Jurkat, Clone E6-1 (cell line): ENCODE measurements at places on chromosomes 2 and 18.

- no peak for DNase-seq
Measured at GRCh38 chr2:100110614-100111000, 31.8 kb downstream of the AFF3 start.

DNA sequence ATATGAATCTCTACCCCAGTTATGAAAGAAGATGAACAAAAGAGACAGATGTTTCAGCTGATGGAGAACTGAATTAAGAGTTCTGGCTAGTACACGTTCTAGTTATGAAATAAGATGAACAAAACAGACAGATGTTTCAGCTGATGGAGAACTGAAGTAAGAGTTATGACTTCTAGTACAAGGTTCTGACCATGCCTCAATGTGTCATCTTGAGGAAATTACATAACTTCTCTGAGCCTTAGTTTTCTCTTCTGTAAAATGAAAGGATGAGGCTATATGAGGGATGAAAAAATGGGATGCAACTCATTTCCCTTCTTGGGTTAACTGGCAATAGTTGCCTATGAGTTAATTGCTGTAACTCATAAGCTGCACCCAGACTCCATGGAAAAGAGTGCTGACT lies 92.9 kb upstream of the WDR75 start:
- no peak for DNase-seq

- no peak for DNase-seq
Measured at GRCh38 chr2:173151671-173152401, 76.2 kb downstream of the MAP3K20 start.

DNA sequence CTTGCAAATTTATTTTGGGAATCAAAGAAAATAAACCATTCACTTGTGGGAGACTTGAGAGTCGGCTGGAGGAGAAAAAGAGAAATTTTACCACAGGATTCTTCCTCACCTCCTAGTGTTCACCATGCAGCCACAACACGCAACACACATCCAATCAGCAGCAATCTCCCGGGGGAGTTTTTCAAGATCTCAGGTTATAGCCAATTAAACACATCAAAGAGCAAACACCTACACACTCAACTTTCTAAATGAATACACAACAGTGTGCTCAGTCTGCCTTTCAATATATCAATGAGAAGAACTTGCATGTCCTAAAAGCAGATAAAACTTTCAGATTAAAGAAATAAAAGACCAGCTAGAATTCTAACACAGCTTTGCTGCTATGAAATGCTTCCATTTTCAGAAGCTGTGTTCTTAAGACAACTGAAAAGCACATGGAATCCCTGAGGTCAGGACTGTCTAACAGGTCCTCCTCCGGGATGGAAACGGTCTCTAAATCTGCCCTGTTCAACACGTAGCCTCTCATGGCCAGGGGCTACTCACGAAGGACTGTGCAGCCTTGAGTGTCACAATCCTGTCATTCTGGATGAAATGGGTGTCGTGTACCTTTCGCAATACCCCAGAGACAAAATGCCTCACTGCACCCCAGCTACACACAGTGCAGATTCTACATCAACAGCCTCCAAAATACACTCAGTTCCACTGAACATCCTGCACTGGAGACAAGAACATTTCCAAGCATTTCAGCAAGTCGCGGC lies 84.2 kb downstream of the ZNF516 start:
- no peak for DNase-seq

DNA sequence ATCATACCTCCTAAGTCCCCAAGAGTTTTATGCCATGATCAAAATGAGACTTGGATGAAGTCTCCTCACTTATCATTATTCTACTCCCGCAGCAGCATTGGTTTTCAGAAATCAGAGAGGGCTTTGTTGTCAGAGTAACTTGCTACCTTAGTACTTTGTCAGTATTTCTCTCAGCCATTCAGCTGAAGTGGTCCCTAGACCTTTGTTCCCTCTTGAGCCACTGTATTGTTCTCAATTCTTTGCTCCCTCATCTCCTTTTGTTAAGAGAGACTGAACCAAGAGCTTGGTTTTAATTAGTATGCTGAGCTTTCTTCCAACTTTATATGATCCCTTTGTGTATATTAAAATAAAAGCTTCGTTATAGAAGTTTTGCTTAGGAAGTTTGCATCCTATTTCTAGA lies 133.4 kb downstream of the DOCK10 start:
- no peak for DNase-seq

DNA sequence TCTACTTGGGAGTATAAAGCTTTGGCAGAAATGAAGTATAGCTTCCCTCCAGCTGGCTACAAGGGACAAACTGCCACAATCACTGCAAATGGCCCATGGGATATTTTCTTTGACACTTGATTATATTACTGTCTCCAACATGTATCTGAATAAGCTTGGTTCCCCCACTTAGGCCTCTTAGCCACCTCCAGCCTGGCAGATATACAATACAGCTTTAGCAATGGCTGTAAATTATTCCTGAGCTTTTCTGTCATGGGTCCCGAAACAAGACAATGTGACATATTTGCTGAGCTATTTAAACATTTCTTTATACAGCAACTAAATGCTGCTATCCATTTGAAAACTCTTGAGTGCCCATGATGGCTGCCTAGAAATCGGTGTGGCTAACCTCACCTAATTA lies 406.2 kb downstream of the SUCLG1 start:
- no peak for DNase-seq

- DNase-seq: no peak
Measured at GRCh38 chr2:55017880-55018279, 32.4 kb downstream of the RTN4 start.

- no peak for DNase-seq
Measured at GRCh38 chr2:229640636-229641035, 73.7 kb downstream of the DNER start.

GRCh38 chr2:128370468-128371247 lies 52.0 kb upstream of the HS6ST1 start:
- DNase-seq: no peak

DNA sequence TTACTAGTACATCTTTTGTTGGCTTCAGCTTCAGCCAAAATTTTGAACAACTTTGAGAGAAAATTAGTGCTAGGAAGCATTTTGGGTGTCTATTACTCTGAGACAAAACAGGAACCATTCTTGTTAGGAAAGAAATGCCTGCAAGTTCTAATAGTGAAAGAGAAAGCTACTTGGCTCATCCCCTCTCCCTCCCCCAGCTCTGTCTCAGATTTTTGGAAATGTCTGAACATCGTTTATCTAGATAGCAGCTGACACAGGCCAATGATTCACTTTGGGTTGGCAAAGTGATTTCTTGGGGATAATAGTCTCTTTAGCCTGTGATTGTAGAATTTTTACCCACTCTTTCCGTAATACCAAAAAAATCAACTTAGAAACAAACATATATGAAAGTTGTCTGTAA lies 42.3 kb upstream of the PTPRM start:
- no peak for DNase-seq

GRCh38 chr2:203734276-203734983 lies 28.0 kb downstream of the CD28 start:
- no peak for DNase-seq

GRCh38 chr2:196989496-196989895 lies 63.0 kb upstream of the PGAP1 start:
- no peak for DNase-seq

- DNase-seq: no peak
Measured at GRCh38 chr18:70028734-70029133, 81.1 kb upstream of the CD226 start.

- DNase-seq: no peak
Measured at GRCh38 chr2:240410808-240411207, 24.7 kb upstream of the GPC1 start.

DNA sequence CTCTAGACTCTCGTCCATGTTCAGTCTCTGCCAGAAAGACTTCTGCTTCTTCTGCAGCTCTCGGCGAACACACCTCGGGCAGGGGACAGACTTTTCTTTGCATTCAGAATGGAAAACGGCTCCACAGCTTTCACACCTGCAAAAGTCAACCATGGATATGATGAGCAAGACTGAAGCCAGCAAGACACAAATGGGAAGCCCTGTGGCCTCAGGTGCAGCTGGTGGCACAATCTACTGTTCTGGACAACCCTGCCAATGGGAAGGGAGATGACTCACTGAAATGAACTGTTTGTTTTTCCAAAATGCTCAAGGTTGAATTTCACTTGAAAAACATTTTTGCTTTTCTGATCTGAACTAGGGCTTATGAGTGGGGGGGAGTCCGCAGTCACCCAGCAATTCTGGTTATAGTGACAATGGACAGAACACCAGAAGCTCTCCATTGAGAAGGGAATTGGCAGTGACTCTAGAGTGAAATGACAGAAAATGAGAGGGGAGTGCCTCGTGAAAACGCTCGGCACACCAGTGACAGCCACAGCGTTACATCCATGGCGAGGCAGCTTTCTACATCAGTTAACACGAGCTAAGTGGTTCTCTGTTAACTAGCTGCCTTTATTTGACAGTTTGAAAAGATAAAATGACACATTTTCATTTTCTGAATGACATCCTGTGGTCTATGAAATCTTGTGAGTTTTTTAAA lies 58.8 kb upstream of the FZD5 start:
- no peak for DNase-seq

DNA sequence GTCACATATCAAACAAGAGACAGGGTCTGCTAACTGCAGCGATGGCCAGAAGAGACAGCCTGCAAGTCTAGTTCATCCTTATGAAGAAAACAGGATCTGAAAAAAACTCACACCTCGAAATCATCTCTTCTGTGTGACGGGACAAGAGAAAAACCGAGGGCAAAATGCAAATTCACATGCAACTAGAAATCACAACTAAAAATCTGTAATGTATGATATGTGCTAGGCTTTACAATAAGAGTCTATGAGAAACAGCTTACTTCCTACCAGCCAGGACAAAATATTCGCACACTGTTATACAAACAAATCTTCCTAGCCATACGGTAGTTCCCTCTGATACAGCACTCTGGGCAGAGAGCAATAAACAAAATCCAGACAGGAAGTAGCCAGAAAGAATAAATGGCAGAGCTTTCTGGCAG lies 48.8 kb downstream of the ANKRD44 start:
- no peak for DNase-seq

DNA sequence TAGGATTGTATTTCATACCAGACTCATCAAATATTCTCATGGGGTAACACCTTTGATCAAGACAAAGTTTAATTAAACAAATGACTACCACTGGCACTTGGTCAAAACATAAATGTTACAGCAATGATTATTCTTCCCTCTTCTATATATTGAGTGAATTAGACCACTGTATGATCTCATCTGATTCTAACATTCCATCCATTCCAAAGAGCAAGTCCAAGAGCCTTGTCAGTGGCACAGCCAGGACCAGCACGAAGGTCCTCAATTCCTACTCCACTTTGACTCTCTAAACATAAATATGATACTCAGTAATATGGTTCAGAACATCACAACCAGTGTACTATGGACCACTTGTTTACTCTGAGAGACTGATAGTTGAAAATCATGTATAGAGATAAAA lies 86.4 kb downstream of the AP1S3 start:
- DNase-seq: no peak

DNA sequence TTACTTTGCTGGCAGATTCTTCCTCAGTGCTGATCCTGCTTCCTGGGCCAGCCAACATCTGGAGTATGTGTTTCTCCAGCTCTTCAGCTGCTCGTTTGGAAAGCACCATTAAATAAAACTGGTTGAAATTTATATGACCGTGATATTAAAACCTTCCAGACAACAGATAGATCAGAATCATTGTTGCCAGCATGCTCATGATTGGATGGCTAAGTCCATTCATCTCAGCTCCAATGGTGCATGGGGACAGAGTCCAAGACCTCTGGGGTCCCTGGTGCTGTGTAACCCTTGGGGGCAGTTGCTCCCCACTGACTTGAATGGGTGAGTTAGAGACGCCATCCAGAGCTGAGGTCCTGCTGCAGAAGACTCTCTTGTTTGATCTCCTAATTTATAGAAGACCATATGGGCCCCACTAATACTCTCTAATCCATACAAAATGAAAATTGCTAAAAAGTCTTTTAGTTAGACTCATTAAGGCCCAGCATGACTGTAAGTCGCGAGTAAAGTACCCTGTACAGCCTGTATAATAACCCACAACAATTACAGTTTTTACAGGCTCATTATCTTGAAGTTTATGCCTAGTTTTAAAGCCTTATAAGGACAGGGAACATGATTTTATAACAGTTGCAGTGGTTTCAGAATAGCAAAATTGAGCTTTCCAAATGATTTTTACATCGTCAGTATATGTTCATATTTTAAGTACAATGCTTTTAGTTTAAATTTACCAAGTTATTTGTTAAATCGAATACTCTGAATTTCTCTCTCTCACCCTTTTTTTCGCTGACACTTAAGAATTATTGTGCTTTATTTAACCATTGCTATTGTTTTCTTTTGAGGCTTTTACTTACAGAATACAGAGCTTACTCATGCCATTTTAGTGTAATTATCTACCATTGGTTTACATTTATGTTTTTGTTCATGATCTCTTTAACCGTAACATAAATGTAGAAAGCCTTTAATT lies 60.0 kb downstream of the CABLES1 start:
- DNase-seq: no peak

GRCh38 chr2:150409196-150409595 lies 78.3 kb downstream of the RND3 start:
- no peak for DNase-seq

DNA sequence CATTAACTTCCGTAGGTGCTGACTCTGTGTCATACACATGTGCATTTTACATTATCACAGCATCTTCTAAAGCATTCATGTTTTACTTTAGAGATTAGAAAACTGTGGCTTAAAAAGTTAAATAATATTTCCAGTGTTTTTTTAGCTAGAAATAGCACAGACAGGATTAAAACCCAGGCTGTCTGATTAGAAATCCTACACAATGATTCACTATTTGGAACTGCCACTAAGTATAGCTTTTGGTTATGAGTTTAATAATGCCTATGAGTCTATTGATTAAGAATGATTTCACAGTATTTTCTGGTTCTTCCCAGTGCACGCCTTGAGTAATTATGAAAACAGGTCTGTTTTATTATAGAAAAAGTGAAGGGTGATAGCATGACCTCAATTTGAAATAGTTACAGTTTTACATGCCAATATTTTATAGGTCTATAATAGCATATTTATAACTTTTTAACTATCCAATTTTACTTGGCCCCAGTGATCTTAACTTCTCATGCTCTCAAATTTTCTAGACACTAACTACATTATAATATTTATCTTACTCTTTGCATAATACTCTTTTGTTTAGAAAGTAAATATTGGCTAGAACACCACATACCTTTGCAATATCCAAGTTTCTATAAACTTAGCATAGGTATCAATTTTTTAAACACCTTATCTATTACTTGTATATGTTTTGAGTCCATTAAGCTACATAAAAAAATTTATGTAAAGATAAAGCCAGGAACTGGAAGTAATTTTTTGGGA lies 313.2 kb downstream of the RND3 start:
- DNase-seq: no peak

DNA sequence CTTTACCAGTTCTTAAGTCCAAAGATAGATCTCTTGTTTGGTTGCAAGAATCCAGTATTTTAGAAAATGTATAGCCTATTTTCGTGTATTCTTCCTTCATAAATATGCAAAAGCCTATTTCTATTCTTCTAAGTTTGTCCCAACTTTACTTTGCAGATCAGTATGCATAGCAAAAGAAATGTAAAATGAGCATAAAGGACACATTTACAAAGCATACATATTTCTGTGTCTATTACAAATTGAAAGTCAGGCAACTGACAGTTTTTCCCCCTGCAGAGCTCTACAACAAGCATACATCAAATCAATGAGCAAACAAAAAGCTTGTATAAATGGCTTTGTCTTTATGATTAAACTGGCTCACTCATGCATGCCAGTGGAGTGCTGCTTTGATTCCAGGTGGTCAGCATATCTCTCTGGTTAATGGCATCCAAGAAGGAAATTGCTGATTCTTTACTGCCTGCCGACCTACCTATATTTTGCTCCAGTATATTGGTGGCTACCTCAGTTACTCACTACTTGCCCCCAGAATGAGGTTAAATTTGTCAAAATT lies 10.0 kb upstream of the VPS54 start:
- DNase-seq: no peak

- DNase-seq: no peak
Measured at GRCh38 chr2:42087137-42087856, 39.5 kb downstream of the PKDCC start.
